GM19239 (cell line): ENCODE measurements at places on chromosomes 4 and X.

GRCh38 chr4:27176400-27176799 is 315.8 kb downstream of the STIM2 start:
- DNase-seq, result no peak

DNA sequence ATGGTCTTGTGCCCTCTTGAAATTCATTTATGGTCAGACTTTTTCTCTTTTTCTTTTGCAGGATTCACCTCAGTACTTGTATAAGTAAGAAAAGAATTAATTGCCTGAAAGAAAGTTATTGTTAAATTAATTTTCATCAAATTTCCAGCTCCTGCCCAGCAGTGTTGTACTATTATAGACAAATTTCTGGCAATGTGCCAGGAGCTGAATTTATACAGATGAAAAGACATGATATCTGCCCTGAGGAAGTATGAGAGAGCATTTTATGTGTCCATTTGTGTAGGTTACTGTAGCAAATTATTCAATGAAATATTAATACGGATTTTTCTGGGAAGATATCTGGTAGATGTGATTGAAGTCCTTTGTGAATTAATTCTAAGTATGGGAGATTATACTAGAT is 2371.5 kb upstream of the TENM3 start:
- DNase-seq, result no peak

- no peak for DNase-seq
Observed at GRCh38 chrX:54964766-54965497, 29.1 kb downstream of the PFKFB1 start.

DNA sequence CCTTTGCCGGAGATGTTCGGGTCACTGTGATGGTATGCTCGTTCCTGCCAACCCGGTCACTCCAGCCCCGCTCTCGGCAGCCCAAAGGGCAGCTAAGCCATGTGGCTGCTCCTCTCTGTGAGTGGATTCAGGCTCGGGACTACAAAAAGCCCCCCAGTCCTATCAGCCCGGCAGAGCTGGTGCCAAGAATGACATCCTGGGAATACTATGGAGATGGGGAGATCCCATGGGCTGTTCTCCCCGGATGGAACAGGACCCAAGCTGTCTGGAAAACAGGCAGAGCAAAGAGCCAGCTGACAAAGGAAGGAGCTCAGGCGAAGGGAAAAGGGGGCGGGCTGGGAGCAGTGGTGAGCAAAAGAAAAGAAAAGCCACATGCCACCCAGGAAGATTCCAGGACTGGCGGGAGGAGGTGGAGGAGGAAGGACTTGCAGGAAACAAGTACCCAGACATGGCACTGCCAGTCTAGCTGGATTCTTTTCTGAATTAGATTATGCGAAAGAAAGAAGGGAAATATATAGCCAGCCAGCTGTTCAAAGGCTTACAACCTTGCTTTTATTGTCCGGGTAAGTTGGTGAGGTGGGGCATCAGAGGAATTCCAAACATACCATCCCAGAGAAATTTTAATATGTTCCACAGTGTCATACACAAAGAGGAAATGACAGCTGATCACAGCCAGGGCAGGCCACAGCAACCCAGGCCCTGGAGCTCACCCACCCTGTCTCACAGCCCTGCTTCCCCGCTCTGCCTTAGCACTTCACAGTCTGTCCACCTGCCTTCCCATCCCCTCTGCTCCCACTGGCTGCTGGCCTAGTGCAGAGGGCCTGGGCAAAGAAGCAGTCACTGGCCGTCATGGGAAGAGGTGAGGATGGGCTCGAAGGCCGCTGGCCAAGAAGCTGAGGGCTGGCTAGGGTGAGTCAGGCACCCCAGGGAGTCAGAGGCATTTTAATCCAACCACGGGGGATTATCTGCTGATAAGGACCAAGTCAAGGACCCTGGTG is 3.4 kb downstream of the NDP start:
- no peak for DNase-seq

- DNase-seq, result no peak
Observed at GRCh38 chrX:41670112-41670511, 18.7 kb upstream of the GPR34 start.

GRCh38 chr4:182896421-182896820 is 20.8 kb downstream of the DCTD start:
- DNase-seq, result no peak

GRCh38 chr4:87092389-87093141 is 127.9 kb downstream of the KLHL8 start:
- no peak for DNase-seq

DNA sequence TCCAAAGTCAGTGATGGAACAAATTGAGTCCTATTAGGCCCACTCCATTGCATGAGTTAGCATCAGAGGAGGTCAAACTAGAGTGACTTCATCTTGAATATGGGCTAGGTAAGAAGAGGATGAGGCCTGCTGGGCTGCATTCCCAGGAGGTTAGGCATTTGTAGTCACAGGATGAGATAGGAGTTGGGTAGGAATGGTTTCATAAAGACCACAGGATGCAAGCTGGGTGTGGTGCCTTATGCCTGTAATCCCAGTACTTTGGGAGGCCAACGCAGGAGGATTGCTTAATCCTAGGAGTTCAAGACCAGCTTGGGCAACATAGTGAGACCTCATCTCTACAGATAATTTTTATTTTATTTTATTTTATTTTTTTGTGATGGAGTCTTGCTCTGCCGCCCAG is 26.8 kb downstream of the PDGFRA start:
- DNase-seq, result no peak

- no peak for DNase-seq
Observed at GRCh38 chrX:120235284-120235683, 15.3 kb upstream of the ZBTB33 start.

GRCh38 chr4:62191451-62192240 is 991.5 kb downstream of the ADGRL3 start:
- no peak for DNase-seq

- no peak for DNase-seq
Observed at GRCh38 chr4:149203256-149204001, 612.2 kb downstream of the IQCM start.

DNA sequence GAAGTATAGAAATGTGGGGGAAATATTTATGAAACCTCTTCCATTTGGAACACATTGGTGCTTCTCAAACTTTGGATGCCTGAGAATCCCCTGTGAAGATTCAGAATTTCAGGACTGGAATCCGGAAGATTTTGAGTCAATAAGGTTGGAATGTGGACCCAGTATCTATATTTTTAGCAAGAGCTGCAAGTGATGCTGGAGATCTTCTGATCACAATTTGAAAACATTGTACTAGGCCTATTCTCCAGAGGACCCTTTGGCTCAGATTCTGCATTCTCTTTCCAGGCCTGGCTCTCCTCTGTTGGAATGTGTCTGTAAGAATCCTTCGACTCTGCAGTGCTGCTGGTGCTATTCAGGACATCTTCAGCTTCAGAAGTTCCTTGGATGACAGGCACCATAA is 2.4 kb upstream of the PKD2 start:
- DNase-seq, result no peak

- DNase-seq, result no peak
Observed at GRCh38 chrX:10756441-10756840, 136.1 kb upstream of the MID1 start.

DNA sequence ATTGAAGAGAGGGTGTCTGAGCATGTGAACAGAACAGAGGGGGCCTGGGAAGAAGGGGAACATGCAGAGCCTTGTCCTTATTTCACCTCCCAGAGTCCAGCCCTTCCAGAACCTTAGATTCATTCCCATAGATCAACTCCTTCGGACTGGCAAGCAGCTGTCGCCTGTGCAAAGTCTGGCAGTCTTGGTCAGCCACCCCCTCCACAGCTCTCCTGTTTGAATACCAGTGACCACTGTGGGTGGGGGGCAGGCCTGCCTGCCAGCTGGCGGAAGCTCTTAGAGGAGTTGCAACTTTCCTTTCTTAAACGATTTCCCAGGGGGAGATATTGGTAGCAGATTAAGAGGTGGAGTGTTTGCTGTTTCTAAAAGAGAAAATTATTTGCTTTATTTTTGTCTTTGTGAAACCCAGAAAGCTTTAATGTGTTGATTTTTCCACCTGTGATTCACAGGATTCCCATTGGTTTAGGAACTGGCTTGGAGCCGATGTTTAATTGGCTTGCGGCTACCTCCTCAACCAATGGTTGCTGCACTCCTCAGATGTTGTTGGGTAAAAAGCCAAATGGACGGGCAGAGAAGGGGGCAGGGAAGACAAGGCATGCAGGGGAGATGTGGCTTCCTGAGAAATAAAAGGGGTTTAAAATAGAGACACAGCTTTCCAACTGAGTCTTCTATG is 62.2 kb upstream of the PRPS1 start:
- no peak for DNase-seq

GRCh38 chr4:67273666-67274065 is 271.6 kb downstream of the CENPC start:
- no peak for DNase-seq

DNA sequence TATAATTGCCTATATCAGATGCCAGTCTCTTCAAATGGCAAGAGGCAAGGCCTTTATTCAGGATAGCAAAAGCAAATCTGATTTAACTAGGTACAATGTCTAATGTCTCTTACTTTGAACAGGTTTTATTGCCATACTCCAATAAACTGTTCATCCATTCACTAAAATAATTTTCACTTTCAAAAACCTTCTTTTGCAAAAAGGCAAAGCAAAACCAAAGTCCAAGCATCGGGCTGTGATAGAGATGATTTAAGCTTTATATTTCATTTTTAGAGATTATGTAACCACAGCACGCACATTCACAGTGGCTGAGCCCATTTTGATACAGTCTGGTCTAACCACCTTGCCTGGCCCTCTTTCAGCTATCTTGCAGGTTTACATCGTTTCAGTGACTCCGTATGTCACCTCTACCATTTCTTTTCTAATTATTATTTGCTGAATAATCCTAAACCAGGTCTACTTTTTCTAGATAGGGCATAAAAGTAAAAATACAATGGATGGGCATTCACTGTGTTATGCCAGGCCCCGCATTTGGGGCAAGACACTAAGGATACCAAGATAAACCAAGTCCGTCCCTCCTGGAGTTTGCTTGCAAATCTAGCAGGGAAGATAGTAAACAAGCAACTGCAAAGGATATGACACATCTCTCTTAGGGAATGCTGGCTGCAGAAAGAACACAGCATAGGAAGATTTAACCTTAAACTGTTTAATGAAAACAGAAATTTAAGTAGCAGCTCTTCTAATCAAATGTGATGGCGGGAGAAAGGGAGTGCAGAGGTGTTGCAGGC is 1.8 kb downstream of the CASP3 start:
- DNase-seq, result no peak

DNA sequence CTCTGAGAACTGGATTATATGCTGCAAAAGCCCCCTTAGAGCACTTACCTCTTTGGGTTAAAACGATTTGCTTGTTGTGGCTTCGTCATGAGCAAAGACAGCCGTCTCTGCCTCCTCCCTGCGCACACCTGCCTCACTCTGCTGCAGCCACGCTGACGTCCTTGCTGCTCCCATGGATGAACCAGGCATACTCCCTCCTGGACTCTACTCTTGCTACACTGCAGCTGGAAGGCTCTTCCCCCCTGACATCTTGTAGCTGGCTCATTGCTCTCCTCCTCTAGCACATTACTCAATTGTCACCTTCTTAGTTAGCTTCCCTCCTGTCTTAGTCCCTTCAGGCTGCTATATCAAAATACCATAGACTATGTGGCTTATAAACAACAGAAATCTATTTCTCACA is 59.3 kb downstream of the FAM114A1 start:
- DNase-seq, result no peak

DNA sequence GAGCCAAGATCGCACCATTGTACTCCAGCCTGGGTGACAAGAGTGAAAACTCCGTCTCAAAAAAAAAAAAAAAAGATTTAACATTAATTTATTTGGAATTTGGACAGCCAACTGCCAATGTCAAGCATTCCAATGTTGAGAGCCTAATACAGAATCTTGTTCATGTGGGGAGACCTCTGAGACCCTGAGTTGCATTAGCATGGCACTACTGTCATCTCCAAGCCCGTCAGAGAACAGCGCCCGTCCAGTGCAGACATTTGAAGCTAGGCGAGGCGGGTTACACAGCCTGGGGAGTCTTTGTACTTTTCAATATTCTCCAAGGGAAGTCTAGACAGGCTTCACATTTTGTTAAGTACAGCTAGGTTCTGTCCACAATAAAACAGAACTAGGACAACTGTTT is 126.7 kb downstream of the CHRNA9 start:
- DNase-seq, result no peak

DNA sequence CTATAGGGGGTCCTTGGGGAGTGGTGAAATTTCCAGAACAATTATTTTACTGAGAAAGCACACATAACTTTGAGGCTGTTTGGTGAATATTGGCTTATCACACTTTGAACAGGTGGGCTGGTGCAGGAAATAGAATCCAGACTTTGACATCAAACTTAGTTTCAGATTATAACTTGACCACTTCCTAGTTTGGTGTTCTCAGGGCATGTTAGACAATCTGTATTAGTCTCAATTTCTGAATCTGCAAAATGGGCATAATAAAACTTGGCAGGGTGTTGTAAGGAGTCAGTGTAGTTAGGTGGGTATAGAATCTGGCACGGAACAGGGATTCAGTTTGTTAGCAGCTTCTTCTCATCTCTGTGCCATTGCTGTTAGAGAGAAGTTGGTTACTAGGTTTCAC is 43.3 kb upstream of the MBNL3 start:
- DNase-seq, result no peak

DNA sequence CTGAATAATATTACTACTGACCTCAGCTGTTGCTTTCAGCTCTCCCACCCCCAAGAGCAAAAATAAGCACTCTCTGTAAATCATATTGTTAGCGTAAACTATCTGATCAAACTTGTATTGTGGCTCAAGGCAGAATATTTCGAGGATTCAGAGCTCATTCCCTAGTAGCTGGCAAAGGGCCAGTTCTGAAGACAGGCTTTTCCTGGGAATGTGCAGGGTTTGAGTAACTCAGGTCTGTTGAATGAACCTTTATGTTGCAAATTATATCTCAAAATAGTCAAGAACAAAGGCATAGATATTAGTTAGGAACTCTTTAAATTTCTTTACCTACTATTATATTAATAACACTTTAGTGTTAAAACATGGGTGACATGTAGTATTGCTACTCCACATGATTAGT is 454.9 kb downstream of the CCSER1 start:
- no peak for DNase-seq

DNA sequence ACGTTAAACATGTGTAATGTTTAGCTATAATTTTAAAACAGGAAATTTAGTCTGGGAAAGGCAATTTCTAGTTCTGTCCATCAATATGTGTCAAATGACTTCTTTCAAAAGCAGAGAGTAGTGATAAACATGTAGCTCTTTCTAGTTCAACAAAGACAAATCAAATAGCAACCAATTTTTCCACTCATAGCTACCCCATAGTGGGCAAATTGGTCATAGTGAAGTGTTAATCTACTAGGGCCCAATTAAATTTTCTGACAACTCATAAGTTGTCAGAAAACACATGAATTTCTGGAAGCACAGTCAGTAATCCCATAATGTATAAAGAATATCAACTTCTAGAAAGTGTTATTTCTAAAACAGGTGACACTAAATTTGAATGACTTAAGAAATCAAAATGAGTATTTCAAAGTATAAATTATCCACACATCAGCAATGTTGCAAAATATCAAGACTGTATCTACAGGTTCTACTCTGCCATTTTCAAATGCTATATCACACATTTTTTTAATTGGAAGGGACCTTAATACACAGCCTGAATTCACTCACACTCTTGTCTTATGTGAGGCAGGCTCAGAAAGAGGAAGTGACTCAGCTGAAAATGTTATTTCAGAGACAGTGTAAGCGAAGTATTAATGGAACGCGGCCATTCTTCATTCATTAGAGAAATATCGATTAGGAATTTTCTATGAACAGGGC is 7.7 kb downstream of the OCIAD2 start:
- no peak for DNase-seq
